ENCODE measurements at places on chromosomes 1 and 21. TPM values are rescaled to one million over a fixed set of nuclear protein-coding genes. Genes with fewer than 3 reads are reported as not detected.
A peak's percentile ranks its signal among the peaks of the same experiment; 100 is the strongest.

S100A12 gene
- 23.1 TPM for total RNA-seq

E2F2 gene
- total RNA-seq, result 1.7 TPM

FMO1 gene
- not detected for total RNA-seq

DNA sequence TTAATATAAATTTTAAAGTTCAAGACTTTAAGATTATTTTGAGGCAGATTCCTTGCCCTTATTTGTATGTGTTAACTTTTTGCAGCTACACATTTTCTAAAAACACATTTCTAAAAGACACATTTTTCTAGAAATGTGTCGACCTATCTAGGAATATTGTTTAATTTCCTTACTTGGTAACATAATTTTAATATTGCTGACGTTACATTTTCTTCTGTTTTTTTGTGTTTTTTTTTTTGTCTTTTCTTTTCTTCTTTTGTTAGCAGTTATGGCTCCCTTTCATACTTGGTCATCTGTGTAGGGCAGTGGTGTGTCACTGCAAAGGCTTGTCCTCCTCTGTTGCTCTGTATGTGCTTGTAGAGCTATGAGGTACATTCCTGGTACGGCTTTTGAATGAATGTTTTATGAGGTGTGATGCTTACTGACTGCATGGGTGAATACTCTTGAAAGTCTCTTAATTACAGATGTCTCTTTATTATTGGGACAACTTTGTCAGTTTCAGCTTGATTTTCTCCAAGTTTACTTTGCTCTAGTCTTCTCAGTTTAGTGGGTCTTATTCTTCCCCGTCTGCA lies 30.1 kb downstream of the LRRC8D start:
- DNase-seq, result no peak

- DNase-seq, result peak; percentile 22
These were observed 91.8 kb downstream of the DDX20 start for GRCh38 chr1:111847466-111847865.

- no peak for DNase-seq
These were observed 113.5 kb downstream of the PGBD5 start for GRCh38 chr1:230312676-230313075.

DNA sequence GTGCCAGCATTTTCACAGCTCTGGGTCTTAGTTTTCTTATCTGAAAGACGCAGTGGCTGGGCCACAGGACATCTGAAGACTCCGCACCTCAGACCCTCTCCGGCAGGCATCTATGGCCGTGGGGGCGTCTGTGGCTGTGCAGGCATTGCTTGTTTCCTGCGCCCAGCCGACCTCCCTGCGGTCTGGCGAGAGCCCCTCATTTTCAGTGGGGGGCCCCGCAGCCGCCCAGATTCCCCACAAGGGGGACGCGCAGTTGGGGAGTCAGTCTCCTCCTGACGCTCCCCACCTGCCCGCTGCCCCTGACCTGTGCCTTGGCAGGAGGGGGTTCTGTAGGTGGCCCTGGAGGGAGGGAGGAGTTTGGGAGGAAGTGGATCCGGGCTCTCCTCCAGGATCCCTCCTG lies 3.5 kb upstream of the TFF1 start:
- DNase-seq, result no peak

DNA sequence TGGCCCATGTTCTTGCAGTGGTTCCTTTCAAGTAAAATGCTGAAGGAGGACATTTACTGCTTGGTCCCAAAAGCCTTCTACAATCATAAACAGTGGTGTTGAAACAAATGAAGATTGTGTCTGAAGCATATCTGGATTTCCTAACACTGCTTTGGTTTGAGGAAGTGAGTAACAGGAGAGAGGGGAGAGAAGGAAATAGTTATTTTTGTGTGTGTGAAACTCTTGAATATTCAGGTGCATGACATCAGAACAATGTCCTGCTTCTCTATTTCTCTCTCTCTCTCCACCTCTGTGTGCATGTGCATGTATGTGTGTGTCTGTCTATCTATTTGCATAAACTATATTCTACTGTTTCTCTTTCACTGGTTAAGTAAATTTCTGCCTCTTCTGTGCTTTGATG lies 61.4 kb upstream of the TNFSF18 start:
- DNase-seq, result no peak

GRCh38 chr1:95282518-95282895 lies 48.5 kb downstream of the RWDD3 start:
- DNase-seq, result no peak
